ENCODE measurements at places on chromosomes 3 and 15.

DNA sequence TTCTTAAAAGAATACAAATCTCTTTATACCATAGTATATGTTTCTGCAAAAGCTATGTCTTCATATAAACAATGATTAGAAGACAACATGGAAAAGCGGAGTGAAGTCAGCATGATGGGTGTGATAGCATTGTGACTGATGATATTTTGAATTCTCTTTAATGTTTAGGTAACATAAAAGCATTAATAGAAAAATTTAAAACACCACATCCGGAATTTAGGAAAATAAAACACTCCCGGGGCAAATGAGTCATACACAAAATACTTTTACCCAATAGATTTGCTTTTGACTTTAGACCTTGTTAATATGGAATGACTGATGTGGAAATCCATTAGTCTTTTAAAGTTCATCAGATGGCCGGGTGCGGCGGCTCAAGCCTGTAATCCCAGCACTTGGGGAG lies 134.7 kb downstream of the P3H2 start:
- DNase-seq, result no peak

DNA sequence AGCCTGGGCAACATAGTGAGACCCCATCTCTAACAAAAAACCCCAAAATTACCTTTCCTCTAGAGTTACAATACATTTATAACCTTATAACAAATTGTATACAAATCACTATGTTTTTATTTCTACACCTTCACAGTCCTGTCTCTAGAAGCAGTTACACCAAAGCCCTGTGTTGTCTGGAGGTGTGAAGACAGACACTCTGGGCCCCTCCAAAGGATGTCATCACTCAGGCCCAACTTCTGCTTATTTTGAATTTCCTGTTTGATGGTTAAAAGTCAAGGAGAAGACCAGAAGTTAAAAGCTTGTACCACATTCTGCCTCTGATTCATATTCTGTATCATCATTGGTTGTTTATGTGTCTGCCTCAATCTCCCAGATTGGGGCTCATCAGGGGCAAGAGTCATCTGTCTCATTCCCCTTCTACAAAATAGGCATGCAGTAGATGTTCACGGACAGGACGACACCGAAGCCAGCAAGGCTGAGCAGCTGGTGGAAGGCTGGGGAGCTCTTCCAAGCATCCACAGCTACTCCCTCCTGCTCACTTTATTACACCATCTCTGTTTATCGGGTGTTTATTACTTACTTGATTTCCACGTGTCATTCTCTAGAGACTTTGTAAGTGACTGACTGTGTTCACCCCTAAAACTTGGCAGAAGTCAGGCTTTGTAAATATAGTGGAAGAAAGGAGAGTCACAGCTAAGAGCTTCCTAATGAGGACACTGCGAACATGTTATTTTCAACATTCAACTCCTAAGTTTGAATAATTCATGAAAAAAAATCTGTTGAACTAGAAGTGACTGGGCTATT lies 136.8 kb upstream of the ANKRD28 start:
- DNase-seq, result no peak

DNA sequence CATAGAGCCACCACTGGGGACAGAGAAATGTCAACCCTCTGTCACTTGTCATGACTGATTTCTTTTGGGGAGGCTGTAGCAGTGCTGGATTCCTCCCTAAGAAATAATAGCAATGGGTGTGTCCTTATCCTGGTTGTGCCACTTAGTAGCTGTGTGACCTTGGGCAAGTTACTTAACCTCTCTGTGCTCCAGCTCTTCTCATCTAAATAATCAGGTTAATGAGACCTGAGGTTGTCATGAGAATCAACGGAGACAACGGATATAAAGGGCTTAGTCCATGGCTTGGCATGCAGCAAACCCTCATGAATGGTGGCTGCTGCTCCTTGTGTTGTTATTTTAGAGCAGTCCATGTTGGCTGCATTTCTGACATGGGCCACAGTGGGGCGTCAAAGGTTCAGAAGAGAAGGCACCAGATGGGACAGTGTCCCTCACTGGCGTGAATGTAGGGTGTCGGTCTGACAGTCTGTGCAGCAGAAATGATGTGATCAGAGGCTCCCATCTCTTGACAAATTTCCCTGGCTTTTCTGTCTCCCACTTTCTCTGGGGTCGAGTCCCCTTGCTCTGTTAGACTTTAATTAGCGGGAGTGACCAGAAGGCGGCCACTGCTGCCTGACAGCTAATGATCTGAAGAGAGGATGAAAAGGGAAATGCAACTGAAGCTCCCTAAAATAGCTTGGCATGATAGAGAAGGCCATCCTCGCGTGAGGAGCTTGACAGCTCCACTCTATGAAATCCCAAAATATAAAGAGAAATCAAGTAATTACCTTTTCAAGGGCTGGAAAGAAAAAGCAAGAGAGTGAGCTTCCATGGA lies 209.4 kb downstream of the CADPS start:
- no peak for DNase-seq

GRCh38 chr3:32577174-32577573 lies 6.5 kb upstream of the DYNC1LI1 start:
- DNase-seq, result no peak

DNA sequence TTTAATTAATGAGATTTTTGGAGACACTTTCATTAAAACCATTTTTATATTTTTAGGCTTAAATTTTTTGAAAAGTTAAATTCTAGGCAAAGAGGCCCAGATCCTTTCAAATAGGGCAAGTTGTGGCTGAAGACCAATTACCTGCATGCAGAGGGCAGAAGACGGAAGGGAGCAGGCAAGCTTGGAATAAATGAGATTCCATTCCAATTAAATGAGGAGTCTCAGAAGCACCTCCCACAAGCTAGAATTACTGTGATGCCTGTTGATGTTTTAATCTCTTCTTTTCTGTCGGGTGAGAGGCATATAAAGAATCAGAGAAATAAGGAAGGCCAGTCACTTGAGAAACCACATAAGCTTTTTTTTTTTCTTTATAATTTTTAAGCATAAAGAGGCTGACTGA lies 46.8 kb downstream of the KBTBD8 start:
- DNase-seq, result no peak

GRCh38 chr3:37256447-37256846 lies 82.1 kb upstream of the LRRFIP2 start:
- DNase-seq, result no peak

Measured in omental fat pad (tissue), 4 donors.